ENCODE measurements at places on chromosomes 5 and 9.
A peak's percentile ranks its signal among the peaks of the same experiment; 100 is the strongest.

- no peak for DNase-seq
These were observed 21.0 kb upstream of the PPP2CA start for GRCh38 chr5:134246771-134247427.

DNA sequence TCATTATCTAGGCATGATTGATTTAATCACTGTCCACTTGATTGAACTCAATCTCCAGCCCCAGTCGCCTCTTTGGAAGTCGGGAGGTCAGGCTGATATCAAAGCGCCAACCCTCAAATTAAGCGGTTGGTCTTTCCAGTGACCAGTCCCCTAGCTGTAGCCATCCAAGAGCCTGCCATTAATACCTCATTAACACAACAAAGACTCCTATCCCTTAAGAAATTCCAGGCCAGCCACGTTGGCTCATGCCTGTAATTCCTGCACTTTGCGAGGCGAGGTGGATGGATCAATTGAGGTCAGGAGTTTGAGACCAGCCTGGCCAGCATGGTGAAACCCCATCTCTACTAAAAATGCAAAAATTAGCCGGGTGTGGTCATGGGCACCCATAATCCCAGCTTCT lies 27.4 kb upstream of the GCNT1 start:
- no peak for DNase-seq

DNA sequence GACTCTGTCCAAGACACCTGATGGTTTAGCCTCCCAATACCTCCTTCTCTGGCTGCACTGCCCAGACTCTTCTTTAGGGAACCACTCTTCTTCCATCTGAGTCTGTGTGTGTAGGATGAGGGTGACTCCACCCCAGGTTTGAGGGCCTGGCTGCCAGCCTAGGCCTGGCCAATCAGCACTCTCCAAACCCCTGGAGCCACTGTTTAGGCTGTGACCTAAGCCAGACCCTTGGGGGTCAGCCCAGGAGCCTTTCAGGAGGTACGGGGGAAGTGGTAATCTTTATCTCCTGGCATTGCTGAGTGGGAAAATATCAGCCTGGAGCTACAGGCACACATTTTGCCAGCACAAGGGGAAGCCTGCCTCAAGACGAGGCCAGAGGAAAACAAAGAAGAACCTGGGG lies 6.2 kb upstream of the ERGIC1 start:
- no peak for DNase-seq

DNA sequence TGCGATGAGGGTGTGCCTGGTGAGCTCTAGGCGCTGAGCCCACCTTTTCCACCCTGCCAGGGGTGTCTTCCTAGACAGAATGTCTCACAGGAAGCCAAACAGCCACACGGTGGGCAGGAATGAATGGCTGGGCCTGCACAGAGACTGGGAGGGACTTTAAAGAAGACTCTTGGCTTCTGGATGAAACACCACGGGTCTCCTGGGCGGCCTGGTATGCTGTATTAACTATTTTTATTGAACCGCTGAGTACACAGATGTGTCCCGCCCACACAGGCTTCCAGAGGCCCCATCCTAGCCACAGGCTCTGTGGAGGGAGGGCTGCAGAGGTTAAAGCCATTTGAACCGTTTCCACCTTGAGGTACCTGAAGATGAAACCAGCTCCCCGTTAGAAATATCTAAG lies 115.2 kb upstream of the CXCL14 start:
- DNase-seq = no peak

DNA sequence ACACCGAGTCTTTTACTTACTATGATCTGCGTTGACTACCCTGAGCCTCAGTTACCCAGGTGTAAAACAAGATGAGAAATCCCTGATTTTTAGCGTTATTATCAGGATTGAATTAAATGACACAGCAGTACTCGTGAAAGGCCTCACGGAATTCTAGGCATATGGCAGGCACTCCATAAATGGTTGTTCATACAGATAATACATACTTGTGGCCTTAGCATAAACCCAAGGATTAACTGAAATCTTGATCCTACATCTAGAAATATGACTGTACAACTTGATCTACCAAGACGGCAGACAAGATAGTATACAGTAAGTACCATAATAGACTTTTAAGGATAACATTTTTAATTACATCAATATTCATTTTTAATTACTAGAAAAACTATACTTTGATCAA lies 409.8 kb downstream of the BNC2 start:
- DNase-seq = no peak

- DNase-seq = no peak
These were observed 44.4 kb downstream of the RAD50 start for GRCh38 chr5:132601071-132601728.

GRCh38 chr5:62342476-62342837 lies 36.5 kb downstream of the KIF2A start:
- DNase-seq = no peak

- DNase-seq = no peak
These were observed 95.0 kb downstream of the DAB2IP start for GRCh38 chr9:121746411-121746810.

GRCh38 chr5:54091307-54092130 lies 218.9 kb downstream of the ARL15 start:
- DNase-seq = no peak

DNA sequence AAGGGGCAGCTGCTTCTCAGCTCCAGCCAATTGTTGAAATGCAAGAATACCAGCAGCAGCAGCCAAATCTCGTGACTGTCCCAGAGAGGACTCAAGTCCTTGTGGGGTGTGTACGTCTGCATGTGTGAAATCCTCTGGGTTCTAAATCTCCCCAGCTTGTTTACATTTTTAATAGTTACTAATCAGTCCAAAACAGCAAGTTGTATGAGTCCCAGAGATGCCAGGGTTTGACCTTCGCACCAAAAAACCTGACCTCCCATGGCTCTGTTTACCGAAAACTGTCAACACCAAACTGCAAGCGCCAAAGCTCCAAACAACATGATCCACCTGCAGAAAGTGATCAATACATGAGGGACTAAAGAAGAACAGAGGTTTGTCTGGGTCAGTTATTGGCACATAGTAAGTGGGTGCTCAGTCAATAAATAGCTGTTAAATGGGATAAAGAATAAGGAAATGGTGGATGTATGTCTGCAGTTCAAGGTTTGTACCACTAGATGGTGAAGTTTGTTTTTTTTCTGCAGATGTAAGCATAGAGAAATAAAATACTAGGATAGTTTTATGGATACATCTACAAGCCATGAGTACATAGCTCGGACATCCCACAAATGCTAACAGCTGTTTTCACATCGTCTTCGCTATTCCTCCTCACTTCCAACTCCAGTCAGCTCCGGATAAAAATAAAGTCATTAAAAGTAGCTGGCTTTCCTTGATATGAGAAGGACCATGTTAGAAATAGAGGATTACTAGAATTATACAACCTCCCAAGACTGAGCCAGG lies 85.3 kb upstream of the ADRB2 start:
- peak; percentile 40 for DNase-seq

- DNase-seq = no peak
These were observed 14.5 kb upstream of the TENT4A start for GRCh38 chr5:6698696-6699095.

DNA sequence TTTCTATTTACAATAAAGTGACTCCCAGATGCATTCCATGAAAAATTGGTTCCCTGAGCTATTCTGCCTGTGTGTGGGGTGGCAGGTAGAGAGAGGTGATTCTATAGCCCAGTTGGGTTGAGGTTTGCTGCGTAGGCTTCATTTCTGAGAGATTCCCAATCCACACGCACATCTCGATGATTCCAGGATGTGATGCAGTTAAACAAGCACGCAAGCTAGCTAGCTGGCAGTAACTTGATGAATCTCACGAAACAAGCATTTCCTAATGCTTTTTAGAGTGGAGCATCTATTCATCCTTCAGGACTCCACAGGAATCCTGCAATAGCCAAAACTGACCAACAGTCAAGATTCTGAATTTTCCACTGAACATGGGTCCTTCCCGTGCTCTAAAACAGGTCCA lies 43.8 kb upstream of the CER1 start:
- no peak for DNase-seq

DNA sequence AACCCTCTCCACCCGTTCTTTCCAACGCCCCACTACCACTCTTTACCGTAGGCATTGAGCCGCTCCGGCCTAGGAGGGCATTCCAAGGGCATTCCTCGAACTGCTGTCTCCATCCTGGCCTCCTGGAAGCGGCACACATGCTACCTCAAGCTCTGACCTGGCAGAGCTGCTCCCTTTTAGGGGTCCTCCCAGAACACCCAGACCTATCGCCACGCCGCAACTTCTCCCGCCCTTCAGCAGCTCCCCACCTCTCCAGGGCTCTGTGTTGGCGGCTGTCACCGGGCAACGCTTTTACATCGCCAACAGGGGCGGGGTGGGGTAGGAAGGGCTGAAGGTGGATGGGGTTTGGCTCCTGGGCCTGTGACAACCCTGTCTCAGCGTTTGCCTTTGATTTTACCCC lies 4.6 kb upstream of the MYORG start:
- DNase-seq = peak; percentile 48

DNA sequence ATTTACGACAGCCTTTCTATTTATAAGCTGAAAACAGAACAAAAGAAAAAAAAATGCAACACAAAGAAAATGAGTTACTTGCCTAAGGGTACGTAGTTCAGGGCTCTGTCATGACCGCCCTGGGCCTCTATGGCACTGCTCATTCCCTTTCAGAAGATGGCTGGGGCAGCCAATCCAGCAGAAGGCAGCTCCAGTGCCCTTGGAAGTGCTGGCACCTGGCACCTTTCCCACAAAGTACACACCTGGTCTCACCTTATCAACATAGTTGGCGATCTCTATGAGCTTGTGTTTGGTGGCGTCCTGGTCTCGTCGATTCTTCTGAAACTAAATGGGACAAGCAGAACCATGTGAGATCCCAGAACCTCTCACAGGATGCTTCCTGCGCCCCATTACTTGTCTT lies 53.2 kb downstream of the NIPAL4 start:
- no peak for DNase-seq

DNA sequence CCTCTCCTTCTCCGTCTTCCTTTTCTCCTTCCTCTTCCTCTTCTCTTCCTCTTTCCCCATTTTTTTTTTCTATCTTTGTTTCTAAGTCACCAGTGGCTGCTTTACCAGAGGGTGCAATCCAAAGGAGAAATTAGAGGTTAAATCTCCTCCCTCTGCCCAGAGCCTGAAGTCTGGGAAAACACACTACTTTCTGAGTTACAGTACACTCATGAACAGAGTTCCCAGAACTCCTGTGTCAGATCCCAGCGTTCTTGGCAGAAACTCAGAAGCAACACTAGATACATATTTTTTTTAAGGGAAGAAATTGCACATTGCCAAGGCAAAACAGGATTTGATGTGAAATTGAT lies 189.0 kb downstream of the SNCAIP start:
- DNase-seq = no peak

DNA sequence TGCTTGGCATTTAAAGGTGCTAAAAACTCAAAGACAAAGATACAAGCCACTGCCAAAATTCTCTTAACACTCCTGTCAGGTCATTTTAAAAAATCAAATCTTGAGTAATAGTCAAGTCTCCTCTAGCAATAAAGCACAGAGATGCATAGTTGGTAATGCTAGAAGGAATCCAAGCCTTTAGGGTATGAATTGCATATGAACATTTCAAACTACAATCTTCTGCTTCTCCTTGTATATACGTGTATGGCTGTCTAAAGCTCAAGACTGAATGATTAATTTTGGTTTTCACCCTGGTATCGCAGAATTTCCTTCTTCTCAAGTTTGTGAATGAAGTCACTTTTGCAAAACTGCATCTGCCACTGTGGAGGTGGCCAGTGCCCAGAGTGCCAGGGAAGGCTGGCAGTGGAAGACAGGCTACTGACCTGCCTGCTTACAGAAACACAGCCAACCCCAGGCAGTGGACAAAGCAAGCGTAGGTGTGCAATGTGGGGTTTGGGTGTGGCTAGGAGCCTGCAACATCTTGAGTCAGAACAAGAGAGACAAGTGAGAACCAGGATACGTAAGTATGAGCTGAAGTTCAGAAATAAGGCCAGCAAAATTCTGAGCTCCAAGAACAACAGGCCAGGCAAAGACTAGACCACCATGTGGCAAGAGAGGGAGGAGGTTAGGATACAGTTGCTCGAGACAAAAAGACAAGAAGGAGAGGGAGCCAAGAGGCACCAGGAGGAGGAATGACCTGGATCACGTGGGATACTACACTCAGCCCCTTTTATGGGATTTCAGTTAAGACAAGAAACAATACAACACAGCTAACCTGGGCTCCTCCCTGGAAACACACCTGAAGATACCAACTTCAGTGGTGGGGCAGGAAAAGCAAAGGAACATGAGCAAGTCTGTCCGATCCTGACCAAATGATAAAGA lies 22.6 kb downstream of the MYO10 start:
- no peak for DNase-seq

GRCh38 chr9:2697492-2697891 lies 19.8 kb upstream of the KCNV2 start:
- no peak for DNase-seq

DNA sequence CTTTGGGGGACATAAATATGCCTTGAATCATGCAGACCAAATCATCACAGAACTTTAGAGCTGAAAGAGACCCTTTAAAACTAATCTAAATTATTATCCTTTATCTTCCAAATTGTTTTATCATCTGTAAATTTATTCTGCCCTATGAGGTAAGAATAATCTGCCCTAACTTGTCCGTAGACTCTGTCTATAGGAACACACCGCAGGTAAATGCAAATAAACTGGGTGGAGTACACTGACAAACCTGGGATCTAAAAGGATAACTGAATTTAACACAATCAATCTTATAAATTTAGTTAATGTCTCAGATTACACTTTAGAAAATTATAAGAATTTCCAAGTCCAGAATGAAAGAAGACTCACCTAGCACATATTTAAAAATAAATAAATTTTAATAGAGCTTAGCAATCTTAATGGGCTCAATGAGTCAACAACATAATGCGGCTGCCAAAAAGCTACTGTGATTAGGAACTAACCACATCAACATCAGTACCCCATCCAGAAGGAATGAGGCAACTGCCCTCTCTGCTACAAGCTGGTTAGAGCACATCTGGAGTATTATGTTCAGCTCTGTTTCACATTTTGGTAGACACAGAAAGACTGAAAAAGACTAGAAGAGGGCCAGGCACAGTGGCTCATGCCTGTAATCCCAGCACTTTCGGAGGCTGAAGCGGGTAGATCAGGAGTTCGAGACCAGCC lies 5.6 kb downstream of the MEGF9 start:
- DNase-seq = no peak

DNA sequence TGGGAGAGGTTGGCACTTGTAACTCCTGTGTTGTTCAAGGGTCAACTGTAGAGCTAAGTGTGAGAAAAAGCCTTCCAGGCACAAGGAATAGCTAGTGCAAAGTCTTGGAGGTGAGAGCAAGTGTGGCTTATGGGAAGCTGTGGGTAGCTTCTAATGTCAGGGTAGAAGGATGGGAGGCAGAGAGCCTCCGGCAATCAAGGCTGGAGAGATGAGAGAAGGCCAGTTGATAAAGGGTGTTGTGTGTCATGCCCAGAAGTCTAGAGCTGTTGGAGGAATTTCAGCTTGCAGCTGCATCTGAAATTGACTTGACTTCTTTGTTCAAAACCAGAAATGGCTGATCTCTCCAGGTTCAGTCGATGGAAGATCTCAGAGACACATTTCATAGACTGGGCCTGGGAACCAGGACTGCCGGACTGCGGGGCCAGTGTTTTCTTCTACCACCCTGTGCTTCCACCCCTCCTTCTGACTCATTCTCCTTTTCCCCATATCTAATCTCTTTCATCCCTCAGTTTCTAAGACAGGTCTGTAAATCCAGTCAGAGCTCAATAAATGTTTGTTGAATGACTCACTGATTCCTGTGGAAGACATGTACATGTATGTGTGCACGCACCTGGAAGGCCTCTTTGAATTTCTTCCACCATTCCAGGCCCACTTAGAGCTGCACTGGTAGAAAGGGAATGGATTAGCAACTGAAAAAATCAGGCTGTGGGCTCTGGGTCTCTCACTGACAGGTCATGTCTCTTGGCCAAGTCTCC lies 67.8 kb upstream of the KLF4 start:
- DNase-seq = no peak

Measured in NCI-H748 treated with DMSO at 0.1 percent for 48 hours (cell line).